ENCODE measurements at places on chromosomes 1 and 21. TPM values are rescaled to one million over a fixed set of nuclear protein-coding genes. Genes with fewer than 3 reads are reported as not detected.

AGRN gene
- total RNA-seq, result 35.7 TPM

MAEL gene
- total RNA-seq, result not detected

CSF3R gene
- total RNA-seq, result not detected

PTGFR gene
- total RNA-seq, result under 0.01 TPM
